ENCODE measurements at places on chromosomes 2 and 18.
A peak's percentile ranks its signal among the peaks of the same experiment; 100 is the strongest.

DNA sequence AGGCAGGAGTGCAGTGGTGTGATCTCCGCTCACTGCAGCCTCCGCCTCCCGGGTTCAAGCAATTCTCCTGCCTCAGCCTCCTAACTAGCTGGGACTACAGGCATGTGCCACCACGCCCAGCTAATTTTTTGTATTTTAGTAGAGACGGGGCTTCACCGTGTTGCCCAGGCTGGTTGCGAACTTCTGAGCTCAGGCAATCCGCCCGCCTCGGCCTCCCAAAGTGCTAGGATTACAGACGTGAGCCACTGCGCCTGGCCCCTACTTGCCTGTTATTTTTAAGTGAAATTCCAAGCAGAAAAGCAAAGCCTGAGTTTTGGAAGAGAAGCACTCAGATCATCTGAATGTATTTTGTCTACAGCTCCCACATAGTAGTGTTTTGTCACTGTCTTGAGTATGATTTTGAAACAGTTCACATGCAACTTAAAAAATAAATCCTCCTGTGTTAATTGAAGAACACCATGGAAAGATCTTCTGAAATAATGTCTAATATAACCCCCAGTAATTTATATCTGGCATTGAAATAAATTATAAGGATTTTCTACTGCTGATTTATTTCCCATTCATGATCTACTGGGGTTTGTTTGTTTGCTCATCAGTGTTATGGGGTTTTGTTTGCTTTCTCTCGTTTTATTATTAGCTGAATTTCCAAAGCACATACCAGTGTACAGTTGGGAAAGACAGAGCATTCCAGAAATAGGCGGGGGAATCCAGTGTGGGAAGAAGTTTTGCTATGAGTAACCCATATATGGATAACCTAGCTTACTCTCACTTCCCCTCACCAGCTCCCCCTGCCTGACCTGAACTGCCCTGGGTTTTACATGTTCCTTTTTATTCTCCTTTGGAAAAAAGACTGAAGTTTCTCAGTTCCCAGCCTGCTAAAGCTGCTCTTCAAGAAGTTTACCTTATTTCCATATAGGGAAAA, 80.1 kb upstream of the MAP3K20 start:
- DNase-seq = no peak

- no peak for DNase-seq
These were observed 257.7 kb downstream of the PTGR3 start for GRCh38 chr18:74951165-74951760.

GRCh38 chr18:31225668-31226067, 63.0 kb upstream of the DSC1 start:
- no peak for DNase-seq

DNA sequence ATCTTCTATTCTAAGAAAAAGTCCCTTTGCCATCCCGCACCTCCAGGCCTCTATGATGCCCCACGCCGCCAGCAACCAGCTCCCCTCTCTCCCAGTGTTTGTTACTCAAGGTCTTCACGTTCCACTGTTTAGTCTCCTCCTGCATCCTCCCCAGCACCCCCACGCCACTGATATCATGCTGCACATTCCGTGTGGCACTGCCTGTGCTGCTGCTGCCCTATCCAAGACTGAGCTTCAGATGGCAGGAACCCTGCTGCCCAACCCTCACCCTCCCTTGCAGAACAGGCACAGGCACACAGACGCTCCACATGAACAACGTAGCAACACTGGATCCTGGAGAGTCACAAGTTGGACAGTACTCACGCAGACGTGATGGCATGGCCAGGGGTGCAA, 35.3 kb downstream of the MYO5B start:
- DNase-seq = no peak

DNA sequence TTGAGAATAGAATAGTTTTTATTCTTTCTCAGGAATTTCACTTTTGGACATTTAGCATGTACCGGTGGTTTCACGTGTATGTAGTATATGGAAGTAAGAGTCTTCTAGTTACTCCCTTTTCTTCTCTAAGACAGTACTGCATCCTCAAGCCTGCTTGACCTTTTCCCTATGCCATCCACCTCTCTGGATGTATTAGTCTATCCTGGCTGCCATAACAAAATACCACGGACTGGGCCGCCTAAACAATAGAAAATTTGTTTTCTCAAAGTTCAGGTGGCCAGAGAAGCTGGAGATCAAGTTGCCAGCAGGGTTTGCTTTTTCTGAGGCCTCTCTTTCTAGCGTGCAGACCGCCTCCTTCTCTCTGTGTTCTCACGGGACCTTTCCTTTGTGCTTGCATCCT, 1.3 kb upstream of the CMPK2 start:
- DNase-seq = no peak

GRCh38 chr2:39796134-39796533, 17.1 kb upstream of the THUMPD2 start:
- no peak for DNase-seq

DNA sequence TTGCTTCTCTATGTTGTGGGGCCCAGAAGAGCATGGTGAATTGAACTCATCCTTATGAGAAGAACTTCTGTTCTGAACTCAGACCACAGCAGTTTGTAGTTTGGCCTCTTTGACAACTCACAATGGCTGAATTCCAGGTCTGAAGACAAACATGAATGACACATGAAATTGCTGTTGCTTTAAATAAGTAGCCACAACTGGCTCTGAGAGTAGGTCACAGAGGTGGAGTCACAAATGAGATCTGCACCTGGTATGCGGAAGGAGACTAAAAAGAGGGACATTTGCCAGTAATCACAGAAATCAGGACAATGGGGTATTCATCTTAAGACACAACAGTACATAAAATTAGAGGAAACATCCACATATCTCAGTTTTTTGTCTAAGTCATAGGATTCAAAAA, 290.3 kb upstream of the MMADHC start:
- DNase-seq = no peak

DNA sequence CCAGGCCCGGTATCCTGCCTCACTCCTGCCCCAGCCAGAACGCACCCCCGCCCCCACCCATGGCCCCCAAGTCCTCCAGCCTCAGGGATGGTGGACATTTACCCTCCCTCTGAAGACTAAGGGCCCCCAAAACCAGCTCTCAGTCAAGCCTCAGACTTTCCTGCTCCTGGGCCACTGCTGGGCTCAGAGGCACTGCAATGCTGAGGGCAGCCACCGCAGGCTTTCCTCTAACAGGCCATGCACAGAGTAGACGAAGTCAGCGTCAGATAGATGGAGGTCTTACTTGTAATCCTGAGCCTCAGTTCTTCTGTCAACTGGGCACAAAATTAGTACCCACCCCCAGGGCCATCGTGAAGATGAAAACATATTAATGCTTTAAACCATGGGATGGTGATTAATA, 92.6 kb downstream of the TTC32 start:
- DNase-seq = no peak

DNA sequence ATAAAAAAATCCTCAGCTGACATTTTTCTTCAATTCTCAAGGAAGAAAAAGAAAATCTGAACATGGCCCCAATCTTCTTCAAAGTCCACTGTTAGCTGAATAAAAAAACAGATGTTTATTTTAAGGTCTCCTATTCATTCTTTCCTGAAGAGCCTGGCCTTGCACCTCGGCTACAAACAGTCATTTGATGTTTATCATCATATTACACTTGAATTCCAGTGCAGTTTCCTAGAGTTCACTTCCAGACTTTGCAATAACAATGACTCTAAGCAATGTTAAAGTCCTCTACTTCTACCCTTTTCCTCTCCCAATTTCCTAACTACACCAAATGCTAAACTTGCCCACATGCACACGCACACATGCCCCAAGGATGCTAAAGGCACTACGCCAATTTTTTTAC, 70.1 kb downstream of the NOL10 start:
- no peak for DNase-seq

GRCh38 chr2:60411295-60411694, 142.2 kb downstream of the BCL11A start:
- no peak for DNase-seq

DNA sequence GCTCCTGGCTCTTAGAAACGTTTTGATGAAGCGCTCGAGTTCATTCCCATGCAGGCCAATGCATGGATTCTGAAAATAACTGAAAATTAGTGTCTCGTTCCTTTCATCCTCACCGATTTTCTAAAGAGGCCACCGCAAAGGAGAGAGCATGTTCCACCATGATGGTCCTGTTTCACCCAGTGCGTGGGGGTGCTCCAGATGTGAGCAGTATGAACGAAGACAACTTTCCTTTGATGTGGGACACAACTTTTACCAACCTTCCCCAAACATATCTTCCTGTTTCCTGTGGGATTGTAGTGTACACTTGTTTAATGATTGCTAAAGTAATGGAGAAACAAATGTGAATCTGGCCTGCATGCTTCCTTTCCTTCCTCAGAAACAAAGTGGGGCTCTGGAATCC, 114.5 kb downstream of the PRPF40A start:
- no peak for DNase-seq

- peak; percentile 28 for DNase-seq
These were observed 86.2 kb upstream of the HAAO start for GRCh38 chr2:42878581-42878980.

GRCh38 chr2:98911376-98912154, 24.5 kb downstream of the CRACDL start:
- DNase-seq = no peak

GRCh38 chr2:126883666-126884040, 15.0 kb upstream of the TEX51 start:
- DNase-seq = peak; percentile 45

- no peak for DNase-seq
These were observed 60.1 kb downstream of the RDH14 start for GRCh38 chr2:18500333-18500732.

DNA sequence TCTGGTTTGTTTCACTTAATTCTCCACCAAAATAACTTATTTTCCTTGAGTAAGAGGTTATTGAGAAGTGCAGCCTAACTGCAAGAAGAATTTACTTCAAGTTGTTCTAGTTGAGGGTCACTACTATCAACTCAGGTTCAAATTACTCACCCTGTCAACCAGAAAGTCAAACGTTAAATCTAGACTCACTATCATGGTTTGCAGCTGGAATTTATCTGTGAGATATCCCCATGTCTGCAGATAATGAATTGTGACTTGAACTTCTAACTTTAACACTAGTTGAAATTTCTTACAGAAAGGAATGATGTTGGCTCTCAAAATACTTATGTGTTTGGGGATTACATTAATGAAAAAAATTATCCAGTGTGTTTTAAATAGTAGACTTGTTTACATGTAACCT, 1145.7 kb upstream of the NXPH2 start:
- DNase-seq = no peak

Data from coronary artery (tissue), 2 donors.